ENCODE measurements at places on chromosomes 3 and 15. TPM values are rescaled to one million over a fixed set of nuclear protein-coding genes. Genes with fewer than 3 reads are reported as not detected.

- DNase-seq = no peak
These were observed 178.9 kb downstream of the IGF1R start for GRCh38 chr15:98827217-98827616.

DNA sequence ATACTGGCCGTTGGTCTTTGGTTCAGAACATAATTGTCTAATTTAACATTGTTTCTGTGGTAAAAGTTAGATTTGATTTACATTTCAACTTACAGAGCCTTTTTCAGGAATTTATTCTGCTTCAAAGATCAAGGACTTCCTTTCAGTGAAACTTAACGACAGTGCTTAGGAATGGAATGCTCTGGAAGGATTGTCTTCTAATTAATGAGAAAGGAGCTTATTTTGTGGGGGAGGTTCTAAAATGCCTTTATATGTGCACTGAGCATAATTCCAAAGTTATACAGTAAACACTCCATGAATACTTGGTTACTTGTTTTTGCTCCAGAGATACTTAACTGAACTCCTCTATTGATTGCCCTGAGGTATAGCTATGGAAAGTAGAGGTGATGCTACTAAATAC, 75.7 kb downstream of the CACNA1D start:
- no peak for DNase-seq

Gene DHX36
- 93.4 TPM for total RNA-seq

GRCh38 chr15:73024168-73024567, 28.1 kb upstream of the NEO1 start:
- DNase-seq = no peak

Gene COPG1
- 116 TPM for total RNA-seq

DNA sequence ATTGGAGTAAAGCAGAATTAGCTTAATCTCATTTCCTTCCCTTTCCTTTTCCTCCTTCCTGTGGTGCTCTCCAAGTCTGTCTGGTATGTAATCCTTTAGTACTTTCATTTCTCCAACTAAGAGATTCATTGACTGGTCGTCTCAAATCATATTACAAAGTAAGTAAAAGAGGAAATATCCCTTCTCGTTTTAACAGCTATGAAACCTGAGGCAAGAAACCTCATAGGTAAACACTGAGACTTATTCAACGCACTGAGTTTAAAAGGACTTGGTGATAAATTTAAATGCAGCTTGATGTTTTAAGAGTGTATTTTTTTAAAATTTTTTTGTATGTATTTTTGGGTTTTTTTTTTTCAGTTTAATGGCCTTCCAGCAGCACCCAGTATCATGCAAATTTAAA, 117.2 kb upstream of the LRRC3B start:
- DNase-seq = no peak

- no peak for DNase-seq
These were observed 131.1 kb downstream of the NUP210 start for GRCh38 chr3:13288732-13289718.

DNA sequence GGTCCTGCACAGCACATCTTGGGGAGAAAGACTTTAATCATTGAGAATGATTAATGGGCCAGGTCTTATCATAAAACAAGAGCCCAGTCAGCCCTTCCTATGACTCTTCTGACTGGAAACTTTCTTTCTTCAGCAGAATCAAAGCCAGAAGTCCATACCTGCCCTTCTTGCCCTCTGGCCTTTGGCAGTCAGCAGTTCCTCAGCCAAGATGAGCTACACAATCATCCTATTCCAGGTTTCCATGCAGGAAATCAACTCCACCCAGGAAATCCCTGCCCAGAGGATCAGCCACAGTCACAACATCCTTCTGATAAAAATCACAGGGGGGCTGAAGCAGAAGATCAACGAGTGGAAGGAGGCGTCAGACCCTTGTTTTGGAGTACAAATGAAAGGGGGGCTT, 26.9 kb downstream of the ZNF589 start:
- no peak for DNase-seq

- DNase-seq = no peak
These were observed 195.4 kb downstream of the SUCLG2 start for GRCh38 chr3:67458896-67459530.
